ENCODE measurements at places on chromosomes 3 and 15.

DNA sequence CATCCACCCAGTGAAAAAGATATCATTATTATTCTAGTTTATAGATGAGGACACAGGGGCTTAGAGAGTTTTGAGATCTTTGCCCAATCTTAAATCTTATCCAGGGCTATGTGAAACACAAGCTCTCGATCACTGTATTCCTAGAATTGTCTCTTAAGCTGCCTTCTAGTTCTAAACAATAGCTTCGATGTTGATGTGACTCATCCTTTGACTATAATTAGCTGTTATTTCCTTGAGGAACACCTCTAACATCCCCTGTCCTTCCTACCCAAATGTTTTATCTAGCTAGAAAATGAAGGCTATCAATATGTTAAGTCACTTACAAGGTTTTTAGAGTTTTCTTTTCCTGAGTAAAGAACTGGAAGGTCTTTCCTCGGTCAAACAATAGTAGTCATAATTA, 83.1 kb upstream of the STAC start:
- DNase-seq: no peak

DNA sequence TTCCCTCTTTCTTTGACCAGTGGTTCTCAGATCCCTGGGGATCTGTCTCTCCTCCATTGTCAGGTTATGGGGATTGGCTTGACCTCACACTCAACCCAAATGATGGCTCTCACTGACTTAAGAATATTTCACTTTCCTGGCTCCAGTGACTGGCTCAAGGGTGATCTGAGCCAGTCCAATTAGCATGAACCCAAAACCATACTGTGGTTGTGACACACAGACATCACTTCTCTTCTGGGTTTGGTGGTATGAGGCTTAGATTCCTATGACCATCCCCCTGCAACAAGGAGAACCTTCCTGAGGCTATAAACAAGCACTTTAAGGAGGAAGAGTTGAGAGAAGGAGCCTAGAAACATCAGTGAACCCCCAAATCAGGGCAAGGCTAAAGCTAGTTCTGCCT, 85.8 kb downstream of the KCNAB1 start:
- no peak for DNase-seq

- no peak for DNase-seq
These were observed 77.2 kb downstream of the MYO1E start for GRCh38 chr15:59295261-59296001.

GRCh38 chr15:35755237-35755802, 209.4 kb upstream of the DPH6 start:
- DNase-seq: no peak

DNA sequence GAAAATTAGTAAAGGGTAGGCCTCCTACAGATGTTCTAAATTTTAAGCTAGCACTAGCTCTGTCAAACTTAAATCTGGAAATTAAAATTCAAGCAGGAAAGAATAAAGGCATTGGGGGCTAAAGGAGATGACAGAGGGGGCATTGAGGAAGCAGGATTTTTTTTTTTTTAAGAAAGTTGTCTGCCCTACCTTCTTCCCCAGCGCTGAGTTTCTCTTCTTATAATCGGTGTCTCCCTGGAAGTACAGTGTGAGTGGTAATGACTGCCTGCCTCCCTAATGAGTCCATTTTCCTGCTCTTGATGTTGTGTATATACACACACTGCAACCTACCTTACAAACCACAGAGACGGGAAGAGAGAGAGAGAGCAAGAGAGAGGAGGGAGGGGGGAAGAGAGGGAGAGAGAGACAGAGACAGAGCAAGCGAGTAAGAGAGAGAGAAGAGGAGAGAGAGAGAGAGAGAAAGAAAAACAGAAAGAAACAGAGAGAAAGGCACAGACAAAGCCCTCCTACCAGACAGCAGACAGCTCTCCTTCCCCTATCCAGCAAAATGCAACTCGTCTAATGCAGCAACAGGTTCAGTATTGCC, 47.0 kb downstream of the ZBTB20 start:
- DNase-seq: peak; percentile 9

- no peak for DNase-seq
These were observed 928 bp downstream of the RAD18 start for GRCh38 chr3:8962226-8962861.

DNA sequence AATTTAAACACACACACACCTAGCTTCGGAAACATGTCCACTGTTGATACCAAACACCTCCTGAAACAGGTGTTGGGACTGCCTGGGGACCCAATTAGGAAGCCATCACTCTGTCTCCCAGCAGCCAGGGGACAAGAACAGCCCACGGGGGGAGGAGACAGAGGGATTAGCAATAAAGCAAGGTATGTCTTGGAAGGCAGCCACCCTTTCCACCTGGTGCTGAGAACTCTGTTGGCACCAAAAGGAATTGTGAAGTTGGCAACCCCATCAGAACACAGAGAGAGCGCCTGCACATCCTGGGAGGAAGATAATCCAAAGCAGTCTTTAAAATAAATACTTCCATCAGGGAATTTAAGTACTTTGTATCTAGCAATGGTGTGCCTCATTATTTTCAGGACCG, 111.0 kb downstream of the ADAMTS17 start:
- DNase-seq: no peak

DNA sequence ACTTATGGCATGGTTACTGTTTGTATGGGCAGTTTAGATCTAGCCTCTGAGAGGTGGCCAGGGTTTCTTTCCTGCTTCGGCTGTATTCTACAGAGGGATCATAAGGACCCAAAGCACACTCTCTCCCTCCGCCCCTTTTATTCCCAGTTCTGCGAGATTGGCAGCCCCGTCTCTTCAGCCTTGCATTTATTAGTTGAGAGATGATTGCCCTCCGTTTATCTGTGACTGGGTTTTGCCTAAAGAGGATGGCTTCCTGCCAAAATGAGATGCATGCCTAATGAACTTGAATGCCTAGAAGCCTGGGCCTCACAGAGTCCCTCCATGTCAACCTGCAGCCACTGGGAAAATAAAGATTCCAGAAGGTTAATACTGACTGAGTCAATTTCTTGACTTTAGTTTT, 97.1 kb upstream of the CHL1 start:
- DNase-seq: no peak

GRCh38 chr3:181613191-181613590, 98.5 kb upstream of the SOX2 start:
- DNase-seq: no peak

DNA sequence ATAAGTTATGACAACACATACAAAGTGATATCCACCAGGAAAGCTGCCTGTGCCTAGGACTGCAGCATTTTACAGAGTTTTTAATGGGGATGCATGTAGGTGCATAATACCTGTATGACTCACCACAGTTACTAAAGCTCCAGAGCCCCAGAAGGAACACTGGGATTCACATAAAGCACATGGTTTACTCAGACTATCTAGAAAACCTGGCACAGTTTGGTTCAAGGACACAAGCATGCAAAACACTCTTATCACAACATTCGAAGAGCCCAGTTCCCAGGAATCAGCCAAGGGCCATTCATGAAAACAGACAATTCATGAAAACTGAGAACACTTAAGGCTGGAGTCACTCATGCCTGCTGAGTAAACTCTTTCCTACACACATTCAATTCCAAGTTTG, 261.0 kb downstream of the PYDC2 start:
- DNase-seq: no peak

- no peak for DNase-seq
These were observed 37.3 kb downstream of the MB21D2 start for GRCh38 chr3:192880313-192880712.

GRCh38 chr3:37082317-37082716, 89.0 kb downstream of the MLH1 start:
- DNase-seq: no peak

DNA sequence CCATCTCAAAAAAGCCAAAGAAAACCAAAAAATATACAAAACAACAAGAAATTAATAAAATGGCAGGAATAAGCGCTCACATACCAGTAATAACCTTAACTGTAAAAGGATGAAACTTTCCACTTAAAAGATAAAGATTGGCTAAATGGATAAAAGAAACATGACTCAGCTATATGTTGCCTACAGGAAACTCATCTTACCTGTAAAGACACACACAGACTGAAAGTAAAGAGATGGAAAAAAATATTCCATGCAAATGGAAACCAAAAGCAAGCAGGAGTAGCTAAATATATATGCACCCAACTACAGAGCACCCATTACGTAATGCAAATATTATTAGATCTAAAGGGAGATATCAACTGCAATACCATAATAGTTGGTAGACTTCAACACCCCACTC, 49.7 kb downstream of the ADAM10 start:
- DNase-seq: no peak

DNA sequence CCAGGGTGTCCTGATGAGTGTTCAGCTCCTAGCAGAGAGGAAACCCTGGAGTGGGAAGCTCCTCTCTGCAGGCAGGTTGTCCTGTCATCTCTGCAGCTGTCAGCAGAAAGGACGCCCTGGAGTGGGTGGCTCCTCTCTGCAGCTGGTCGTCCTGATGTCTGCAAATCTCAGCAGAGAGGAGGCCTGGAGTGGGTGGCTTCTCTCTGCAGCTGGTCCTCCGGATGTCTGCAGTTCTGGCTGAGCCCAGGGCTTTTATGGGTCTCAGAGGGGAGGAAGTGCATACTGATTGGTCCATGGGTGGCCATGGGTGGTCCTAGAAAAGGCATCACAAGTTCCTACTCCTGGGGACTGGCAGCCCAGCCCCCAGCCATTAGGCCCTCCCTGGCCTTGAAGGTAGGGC, 102.6 kb upstream of the BNIP2 start:
- DNase-seq: no peak

GRCh38 chr3:13650210-13651056, 101.5 kb downstream of the FBLN2 start:
- DNase-seq: peak; percentile 51

DNA sequence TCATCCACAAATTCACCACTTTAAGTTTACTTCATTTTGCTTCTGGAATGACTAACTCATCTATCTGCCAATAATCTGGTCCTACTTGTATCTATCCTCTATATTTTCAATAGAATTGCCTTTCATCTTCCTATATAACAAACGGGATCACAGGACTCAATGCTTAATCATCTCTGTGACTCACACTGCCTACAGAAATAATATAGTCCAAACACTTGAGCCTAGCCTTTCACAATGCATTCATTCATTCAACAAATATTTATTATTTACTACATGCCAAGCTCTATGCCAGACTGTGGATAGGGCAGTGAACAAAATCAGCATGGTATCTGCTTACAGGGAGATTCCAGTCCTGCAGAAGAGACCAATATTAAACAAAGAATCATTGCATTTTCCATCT, 16.6 kb upstream of the AGTR1 start:
- no peak for DNase-seq

- DNase-seq: no peak
These were observed 9.0 kb downstream of the FBN1 start for GRCh38 chr15:48636511-48636910.

DNA sequence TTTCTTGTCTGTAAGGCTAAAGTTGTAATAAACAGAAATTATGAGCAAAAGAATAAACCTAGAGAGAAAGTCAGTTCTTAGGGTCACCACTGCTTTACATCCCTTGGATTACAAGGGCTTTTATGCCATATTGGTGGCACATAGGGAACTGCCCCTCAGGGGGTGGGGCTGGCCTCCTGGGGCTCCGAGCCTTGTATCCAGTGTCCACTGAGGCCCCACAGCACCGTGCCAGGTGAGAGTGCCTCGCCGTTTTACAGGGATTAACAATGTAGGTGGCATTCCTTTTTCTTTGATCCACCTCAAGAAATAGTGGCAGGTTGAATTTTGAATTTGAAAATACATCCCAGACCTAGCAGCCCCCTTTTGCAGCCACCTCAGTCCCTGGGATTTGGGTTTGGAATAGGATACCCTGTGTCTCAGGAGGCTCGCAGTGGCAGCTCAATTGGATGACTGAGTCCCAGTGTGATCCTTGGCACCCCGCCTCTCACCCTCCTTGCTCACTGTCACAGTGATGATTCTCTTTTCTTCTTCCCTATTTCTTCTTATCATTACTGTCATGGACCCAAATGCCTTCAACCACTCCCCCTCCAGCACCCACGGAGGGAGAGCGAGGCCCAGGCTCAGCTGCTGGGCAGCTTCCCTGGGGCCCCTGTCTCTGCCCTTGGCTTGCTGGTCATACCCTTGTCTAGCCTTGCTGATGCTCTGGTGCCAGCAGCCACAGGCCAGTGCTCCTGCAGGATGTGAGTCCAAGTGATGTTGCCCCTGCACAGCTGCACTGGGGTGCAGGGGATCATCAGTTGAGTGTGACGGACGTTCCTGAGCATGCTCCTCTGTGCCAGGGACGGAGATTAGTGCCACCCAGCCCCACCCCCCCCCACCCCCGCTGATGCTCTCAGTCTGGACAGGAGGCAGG, 137.9 kb downstream of the DNAJB8 start:
- no peak for DNase-seq

- DNase-seq: no peak
These were observed 12.5 kb downstream of the RASA2 start for GRCh38 chr3:141499284-141499683.

GRCh38 chr3:25707268-25707926, 42.7 kb upstream of the TOP2B start:
- DNase-seq: no peak

DNA sequence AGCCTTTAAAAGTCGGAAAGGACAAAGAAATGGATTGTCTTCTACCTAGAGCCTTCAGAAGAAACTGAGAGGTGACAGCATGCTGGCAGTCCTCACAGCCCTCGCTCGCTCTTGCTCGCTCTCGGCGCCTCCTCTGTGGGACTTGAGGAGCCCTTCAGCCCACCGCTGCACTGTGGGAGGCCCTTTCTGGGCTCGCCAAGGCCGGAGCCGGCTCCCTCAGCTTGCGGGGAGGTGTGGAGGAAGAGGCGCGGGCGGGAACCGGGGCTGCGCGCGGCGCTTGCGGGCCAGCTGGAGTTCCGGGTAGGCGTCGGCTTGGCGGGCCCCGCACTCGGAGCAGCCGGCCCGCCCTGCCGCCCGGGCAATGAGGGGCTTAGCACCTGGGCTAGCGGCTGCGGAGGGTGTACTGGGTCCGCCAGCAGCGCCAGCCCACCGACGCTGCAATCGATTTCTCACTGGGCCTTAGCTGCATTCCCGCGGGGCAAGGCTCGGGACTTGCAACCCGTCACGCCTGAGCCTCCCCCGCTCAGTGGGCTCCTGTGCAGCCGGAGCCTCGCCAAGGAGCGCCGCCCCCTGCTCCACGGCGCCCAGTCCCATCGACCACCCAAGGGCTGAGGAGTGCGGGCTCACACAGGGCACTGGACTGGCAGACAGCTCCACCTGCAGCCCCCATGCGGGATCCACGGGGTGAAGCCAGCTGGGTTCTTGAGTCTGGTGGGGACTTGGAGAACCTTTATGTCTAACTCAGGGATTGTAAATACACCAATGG, 953.8 kb upstream of the GBE1 start:
- DNase-seq: no peak

GRCh38 chr3:10459954-10460754, 45.2 kb downstream of the ATP2B2 start:
- peak; percentile 16 for DNase-seq

DNA sequence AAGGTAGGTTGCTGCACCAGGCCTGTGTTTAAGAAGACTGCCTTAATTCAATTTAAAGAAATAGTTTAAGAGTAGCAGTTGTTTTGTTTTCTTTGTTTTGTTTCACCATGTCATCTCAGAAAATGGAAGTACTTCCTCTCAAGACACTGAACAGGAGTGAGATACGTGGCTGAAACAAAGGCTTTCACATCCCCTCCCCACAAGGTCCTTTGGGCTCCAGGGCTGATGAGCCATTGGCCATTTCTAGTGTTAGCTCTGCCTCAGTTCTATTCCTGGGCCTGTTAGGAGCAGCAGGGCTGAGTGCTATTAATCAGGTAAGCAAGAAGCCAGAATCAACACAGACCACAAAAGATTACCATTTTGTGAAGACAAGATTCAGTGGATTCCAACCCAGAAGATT, 132.8 kb downstream of the KCNAB1 start:
- DNase-seq: no peak
